Stimulated activated CD8-positive, alpha-beta memory T cell treated with anti-CD3 and anti-CD28 coated beads, Interleukin-4, amount 100 ng/mL, for 1 hour (primary cell): ENCODE measurements at places on chromosomes 5 and 9.

GRCh38 chr5:69368458-69369339 is 621 bp downstream of the AK6 start:
- no peak for DNase-seq

DNA sequence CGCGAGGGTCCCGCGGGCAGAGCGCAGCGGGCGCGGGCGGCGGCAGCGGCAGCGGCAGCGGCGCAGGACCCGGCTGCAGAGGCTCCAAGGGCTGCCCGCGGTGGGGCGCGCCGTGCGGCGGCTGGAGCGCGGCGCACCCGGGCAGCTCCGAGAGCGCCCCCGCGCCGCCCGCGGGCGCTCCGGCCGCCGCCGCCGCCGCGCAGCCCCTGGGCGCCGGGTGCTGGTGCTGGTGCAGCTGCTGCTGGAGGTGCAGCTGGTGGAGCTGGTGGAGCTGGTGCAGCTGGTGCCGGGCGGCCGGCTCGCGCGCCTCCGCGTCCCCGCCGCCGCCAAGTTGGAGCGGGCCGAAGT is 644 bp downstream of the IER5L start:
- DNase-seq: no peak

DNA sequence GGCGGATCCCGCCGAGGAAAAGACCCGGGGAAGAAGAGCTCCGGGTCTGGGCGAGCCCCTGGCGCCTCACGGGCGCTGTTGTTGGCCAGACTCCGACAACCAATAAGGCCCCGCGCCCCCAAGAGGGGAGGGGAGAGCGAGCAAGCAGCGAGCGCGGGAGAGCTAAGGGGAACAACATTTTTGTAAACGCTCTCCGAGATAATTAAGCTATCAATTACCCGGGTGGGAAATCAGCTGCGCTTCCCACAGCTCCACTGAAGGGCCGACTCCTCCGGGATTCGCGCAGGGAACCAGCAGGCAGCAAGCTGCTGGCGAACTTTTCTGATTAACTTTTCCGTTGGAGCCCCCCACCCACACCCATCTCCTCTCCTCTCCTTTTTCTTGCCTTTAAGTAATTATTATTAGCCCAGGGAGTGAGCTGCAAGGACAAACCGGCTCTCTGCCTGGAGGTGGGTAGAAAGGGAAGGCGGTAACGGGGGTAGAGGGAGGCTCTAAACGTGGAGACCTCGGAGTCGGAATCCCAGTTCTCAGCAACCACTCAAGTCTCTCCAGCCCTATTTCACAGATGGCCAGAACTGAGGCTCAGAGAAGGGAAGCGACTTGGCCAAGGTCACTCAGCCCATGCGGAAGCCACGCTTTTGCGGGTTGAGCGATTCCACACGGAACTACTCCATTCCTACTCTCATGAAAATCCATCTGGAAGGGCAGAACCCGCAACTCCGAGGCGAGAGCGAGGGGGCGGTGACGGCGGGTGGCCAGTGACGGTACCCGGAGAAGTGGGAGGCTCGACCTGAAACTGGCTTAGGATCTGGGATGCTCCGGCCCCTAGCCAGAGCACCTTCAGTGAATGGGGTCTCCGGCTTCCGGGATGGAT is 1.3 kb downstream of the ASTN2 start:
- no peak for DNase-seq

- DNase-seq: no peak
Observed at GRCh38 chr5:178413988-178414387, 176.2 kb downstream of the COL23A1 start.

DNA sequence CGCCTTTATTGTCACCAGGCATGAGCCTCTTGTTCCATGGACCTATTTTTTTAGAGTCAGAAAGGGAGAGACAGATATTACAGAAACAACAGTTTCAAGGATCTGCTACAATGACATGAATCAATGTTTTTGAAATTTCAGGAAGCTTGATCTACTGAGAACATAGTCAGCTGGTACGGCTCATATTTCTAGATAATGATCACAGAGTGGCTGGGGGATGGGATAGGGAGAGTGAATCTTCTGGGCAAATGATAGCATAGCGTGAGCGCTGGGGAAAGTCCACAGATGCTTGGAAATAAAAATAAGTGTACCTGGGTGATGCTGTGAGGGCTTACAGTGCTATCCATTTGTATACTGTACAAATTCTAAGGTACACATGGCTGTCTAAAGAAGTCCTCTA is 340.4 kb downstream of the EBF1 start:
- DNase-seq: no peak

GRCh38 chr5:114332493-114332892 is 29.4 kb upstream of the KCNN2 start:
- no peak for DNase-seq

- DNase-seq: no peak
Observed at GRCh38 chr9:93052791-93053540, 5.5 kb upstream of the SUSD3 start.

- DNase-seq: no peak
Observed at GRCh38 chr5:32024751-32025150, 149.4 kb downstream of the GOLPH3 start.

DNA sequence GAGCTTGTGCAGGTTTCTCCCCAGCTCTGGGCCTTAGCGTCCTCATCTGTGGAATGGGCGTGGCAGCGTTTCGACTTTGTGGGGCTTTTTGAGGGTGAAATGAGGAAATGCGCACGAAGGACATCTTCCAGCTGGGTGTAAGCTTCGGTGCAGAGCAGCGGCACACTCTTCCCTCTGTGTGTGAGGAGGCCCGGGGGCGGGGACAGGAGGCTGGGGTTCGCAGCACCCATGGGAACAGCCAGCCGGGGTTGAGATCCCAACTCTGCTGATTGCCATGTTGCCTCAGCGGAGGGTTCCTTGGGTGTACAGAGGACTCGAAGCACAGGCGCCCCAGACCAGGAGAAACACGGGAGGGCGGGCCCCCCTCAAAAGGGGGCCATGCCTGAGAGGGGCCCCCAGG is 265.6 kb downstream of the NSG2 start:
- DNase-seq: no peak

DNA sequence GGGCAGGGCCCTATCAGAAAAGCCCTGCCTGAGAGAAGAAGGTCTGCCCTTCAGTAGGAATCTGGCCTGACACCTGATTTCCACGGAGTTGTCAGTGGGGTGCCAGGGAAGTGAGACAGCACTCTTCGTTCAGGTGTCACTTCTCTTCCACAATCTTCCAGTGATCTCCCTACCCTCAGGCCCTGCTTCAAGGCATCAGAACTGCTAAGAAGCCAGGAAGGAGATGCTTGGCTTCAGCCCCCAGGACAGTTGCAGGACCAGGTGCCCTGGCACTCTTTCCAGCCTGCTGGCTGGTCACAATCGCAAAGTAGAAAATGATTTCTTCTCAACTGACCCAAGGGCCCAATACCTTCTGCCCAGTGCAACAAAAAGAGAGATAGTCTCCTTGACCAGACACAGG is 50.3 kb downstream of the SPOCK1 start:
- DNase-seq: no peak

GRCh38 chr9:1052365-1053281 is 2.5 kb downstream of the DMRT2 start:
- DNase-seq: no peak

GRCh38 chr9:7360513-7360912 is 439.1 kb downstream of the DMAC1 start:
- no peak for DNase-seq

- no peak for DNase-seq
Observed at GRCh38 chr9:137138722-137139467, at the start of gene GRIN1. Gene GRIN1 (plus strand): TSS chr9:137139154. CDS start chr9:137139487, 333 bp downstream.

GRCh38 chr5:132365213-132365612 is 4.3 kb upstream of the SLC22A5 start:
- no peak for DNase-seq

DNA sequence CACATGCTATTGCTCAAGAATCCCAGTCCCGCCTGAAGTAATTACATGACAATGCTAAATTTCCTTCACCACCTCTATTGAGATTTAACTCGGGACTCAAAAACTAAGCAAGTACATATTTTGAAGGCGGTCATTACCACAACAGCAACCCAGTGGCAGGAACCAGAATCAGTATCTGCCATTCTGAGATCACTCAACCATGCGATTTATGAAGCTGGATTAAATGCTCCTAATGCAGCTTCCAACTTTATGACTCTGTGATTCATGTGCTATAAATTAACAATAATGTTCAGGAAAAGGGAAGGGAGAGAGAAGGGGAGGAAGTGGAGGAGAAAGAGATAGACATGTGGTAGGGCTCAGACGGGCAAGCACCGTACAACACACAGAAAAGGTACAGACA is 194.7 kb downstream of the DNAH5 start:
- no peak for DNase-seq

DNA sequence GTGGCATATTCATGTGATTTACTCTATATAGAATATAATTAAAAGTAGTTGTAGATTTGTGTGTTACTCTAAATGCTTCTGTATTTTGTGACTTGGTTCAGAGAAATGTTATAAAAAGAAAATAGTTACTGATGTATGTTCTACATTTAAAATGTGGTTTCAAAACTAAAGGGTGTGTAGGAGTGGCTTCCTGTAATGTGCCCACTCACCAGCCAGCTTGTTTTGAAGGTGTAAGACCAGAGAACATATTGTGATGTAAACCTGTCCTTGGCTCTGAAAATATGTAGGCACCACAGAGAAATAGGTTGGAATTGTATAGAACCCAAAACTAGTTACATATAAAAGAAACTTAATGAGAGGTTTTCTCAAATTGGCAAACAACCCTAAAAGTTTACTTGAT is 51.2 kb upstream of the ARRDC3 start:
- DNase-seq: no peak

- DNase-seq: no peak
Observed at GRCh38 chr9:11352612-11353011, 739.8 kb upstream of the PTPRD start.

DNA sequence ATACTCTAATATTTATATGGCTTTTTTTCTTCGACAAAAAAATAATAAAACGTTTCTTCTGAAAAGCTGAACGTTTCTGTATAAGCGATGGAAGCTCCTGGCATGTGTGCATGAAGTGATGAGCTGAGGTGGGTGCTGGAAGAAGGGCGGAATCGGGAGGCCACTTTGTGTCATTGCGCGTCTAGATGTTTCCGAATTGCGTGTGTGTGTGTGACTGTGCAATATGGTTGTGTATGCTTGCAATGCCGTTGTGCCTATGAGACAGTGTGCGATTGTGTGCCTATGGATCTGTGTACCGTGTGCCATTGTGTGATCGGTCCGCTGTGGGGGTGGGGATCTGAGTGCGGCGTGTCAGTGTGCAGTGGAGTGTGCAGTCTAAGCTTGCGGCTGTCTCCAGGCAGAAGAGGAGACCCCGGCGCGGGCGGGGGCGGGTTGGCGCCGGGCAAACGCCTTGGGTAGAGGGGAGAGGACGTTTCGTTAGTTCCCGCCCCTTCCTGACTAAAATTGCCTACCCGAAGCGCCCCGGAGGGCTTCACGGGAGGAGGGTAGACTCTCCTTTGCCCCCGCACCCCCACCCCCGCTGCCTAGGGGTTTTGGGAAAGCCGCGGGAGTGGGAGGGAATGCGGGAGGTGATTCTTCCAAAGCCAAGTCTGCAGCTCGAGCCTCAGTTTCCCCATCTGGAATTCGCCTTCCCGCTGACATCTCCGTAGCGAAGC is 24.2 kb downstream of the PCDHGC5 start:
- no peak for DNase-seq
